ENCODE measurements at places on chromosomes 5 and 9.
A peak's percentile ranks its signal among the peaks of the same experiment; 100 is the strongest.

DNA sequence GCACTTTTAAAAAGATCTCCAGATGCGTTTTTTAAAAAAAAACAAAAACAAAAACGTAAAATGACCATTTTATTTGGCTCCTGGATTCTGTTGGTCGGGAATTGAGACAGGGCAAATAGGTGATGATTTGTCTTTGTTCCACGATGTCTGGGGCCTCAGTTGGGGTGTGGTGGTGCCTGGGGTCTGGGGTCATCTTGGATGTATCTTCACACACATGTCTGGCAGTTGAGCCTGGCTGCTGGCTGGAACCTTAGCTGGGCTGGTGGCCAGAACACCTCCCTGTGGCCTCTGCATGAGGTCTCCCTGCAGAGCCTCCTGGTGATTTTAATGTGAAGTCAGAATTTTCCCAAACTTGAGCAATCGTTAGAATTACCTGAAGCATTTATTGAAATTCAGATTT is 42.5 kb upstream of the BASP1 start:
- DNase-seq, result no peak

DNA sequence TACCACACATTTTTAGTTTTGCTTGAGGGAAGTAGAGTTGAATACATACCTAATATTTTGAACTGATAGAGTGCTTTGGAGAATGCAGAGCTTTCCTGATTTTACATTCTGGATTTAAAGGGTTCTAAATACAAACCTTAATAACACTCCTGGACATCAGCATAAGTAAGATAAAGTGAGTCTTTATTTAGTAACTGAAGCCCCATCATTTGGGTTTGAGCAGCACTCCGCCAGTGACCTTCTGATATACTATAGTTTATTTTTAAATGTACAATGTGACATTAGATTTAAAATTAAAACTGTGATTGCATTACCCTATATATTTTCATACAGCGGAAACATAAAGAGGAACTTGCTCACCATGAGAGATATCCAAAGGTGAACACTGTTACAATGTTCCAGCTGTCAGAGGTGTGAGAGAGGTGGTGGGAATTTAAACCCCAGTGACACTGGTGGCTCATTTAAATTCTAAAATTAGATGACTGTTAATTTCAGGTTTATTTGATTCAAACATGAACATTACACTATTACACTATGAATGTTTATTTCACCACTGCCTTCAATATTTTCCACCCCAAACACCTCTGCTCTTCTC is 203.0 kb upstream of the PCSK5 start:
- DNase-seq, result no peak

DNA sequence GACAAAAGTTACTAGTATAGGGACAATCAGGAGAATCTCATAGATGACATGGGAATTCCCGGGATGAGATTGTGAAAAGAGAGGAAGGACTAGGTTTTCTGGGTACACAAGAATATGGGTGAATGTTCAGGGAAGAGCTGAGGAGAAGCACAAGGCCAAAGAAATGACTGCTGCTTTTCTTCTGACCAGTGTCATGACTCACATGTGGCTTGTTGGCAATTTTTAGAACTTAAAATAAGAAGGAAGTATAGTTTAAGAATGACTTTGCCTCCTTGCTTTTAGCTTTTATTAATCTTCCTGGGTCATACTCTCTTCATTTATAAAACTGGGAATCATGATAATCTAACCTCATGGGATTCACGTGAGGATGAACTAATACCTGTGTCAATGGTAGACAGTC is 652.4 kb upstream of the MEF2C start:
- peak; percentile 20 for DNase-seq

GRCh38 chr9:114900942-114901802 is 29.2 kb downstream of the TNFSF8 start:
- no peak for DNase-seq

DNA sequence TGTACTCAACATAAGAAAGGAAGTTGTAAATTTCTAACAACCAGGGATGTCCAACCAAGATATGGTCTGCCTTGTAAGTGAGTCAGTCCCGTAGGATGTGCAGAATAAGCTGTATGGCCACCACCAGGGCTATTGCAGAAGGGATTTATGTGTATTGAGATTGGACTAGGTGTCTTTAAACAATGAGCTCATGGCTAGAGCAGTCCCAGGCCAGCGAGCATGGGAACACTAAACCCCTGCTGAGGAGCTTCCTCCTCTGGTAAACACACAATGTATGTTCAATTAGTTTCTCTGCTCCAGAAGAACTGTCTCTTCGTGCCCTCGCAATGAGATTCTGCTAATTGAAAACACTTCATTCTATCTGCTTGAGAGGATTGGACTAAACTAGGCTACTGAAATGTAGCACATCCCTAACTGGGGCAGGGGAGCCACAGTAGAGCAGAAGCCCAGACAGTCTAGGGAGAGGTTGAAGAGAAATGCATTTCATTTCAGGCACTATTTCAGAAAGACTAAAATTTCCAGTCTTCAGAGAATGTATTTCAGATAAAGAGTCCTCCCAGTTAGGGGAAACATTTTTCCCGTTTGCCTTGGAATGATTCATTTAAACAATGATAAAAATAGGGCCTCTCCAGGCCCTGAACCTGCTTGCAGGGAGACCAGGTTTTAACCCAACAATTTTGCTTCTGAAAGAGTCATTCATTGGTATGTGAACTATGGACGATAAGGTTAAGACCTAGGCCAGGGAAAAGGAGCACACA is 154.7 kb downstream of the FAM114A2 start:
- DNase-seq, result no peak

DNA sequence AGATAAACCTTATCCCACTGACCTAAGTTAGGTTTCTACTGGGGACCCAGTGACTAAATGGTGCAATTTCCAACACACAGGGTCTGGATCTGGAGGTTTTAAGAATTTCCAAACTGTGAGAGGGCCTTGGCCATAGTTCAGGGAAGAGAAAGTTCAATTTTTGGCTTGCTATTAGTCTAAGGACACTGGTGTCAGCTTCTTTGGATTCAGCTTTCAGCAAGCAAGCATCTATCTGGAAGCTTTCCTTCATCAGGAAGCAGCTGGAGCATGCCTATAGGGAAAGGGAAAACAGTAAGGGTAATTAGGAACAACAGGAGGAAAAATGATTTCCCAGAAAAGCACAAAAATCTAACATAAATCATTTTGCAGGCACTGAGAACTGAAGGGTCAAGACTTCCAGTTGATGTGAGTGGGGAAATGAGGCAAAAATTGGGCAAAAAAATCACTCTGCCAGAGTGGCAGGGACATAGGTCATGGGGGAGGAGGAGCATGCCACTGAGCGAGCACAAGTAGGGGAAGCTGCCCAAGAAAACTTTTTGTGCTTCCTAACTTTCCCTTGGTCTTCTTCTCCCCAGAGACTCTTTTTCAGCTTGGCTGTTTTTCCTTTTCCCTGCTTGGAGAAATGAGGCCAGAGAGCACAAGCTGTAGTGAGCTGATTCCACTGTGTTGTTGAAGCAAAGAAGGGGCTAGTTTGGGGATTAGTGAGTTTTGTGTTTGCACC is 299.6 kb downstream of the FGF10 start:
- no peak for DNase-seq

- no peak for DNase-seq
These were observed 29.5 kb downstream of the SH3PXD2B start for GRCh38 chr5:172424808-172425207.

DNA sequence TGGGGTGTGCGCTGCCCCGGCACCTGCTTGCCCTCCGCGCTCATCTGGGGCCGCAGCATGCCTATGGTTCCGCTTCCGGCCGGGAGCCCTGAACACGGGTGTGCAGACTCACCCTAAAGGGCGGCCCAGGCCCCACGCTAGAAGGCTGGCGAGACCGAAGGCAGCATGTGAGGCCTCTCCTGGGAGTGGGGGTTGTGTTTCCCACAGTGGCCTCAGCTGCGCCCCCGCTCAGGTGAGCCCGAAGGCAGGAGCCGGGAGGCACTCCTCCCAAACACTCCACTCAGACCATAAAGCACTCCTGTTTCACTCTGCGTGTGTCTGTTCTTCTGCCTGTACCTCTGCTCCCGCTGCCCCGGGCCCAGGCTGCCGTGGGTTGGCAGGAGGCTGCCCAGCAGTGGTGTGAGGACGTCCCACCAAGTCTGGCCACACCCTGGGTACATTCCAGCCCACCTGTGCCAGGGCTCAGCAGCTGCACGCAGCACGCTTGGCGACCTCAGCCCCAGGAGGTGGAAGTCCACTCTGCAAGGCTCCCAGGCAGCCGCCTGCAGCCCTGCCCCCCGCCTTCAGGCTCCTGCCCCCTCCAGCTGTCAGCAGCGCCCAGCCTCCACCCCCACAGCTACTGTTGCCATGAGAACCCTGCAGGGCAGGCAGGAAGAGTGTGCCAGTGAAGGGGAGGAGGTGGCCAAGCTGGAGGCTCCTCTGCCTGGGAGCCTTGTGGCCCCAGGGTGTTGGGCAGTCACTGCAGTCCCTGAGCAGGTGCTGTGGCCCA is 1.2 kb upstream of the AJM1 start:
- no peak for DNase-seq

GRCh38 chr5:139474890-139475791 is 4.3 kb downstream of the SMIM33 start:
- peak; percentile 70 for DNase-seq

DNA sequence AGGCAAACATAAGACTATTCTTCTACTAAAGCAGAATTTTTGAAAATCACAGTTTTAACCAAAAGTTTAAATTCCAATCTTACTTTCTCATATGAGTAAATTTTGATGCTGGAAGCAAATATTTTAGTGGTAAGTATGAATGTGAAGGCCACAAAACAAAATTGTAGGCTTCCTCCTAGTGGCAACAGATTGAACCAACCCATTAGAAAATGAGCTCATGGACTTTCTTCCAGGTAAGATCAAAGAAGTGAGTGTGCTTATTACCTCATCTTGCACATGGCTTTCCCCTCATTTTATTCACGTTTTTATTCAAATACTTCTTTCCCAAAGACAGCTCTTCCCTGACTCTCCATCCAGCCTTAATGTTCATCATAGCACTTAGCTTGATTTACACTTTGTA is 16.5 kb upstream of the RLN2 start:
- no peak for DNase-seq

DNA sequence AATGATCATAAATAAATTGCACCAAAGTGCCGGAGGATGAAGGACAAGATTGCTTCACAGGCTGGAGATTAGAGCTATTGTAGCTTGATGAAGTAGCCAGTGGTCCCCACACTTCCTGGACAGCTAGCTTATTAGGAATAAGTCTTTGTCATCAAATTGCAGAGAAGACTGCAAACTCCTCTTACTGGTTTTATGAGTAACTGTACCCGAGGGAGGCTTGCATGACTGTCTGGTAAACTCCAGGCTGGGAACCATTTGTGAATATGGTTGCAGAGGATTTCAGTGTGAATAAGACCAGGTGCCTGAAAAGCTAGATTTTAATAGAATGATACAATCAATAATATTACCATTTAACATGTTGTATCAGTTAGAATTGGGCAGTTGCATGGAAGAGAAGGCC is 36.5 kb upstream of the SEMA5A start:
- DNase-seq, result no peak

- no peak for DNase-seq
These were observed 76.6 kb upstream of the NR4A3 start for GRCh38 chr9:99745085-99745484.

- no peak for DNase-seq
These were observed 27.7 kb downstream of the MLLT3 start for GRCh38 chr9:20594608-20595007.

GRCh38 chr5:92544596-92544995 is 1036.4 kb downstream of the NR2F1-AS1 start:
- no peak for DNase-seq

DNA sequence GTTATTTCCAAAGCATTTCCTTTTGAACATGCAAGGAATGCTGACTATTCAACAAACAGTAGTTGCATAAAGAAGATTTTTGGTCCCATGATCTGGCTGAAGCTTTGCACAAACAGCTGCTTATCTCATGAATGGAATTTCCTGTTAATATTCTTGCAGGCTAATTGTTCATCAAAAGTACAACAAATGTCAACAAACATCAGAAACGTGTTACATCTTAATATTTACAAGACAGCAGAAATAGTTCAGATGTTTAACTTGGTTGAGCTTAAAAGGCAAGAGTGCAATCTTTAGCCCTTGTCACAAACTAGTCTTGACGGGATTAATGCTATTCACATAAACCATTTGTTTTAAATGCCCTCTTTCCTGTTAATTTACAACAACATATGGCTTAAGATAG is 47.9 kb upstream of the BASP1 start:
- no peak for DNase-seq

GRCh38 chr5:145521066-145521465 is 314.1 kb downstream of the PRELID2 start:
- DNase-seq, result no peak

DNA sequence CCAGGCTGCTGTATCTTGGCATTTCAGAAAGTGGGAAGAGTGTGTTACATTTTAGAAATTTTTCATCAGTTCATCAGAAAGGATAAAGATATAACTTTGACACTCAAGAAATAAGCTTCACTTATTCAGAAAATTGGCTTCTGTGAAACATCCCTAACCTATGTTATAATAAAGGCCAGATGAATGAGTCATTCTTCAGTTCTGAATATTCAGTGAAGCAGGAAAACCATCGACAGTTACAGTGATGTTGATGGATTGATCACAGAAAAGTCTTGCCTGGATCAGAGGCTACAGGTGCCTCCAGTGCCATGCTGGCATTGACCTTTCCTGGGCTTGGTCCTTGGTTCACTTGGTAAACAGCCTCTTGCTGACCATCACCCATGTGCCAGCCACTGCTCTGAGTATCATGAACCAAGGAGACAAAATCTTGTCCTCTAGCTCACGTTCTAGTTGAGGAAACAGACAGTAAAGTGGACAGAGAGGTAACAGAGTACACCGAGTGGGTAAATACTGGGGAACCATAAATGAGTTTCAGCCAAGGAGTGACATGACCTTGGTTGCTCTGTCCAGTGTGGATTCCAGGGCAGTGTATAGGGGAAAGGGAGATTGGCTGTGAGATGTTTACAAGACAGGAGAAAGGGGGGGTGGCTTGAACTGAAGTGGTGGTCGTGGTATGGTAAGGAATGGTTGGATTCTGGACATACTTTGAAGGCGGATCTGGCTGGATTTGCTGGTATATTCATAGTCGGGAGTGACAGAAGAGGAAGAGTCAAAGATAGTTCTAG is 98.6 kb downstream of the AMBP start:
- no peak for DNase-seq

DNA sequence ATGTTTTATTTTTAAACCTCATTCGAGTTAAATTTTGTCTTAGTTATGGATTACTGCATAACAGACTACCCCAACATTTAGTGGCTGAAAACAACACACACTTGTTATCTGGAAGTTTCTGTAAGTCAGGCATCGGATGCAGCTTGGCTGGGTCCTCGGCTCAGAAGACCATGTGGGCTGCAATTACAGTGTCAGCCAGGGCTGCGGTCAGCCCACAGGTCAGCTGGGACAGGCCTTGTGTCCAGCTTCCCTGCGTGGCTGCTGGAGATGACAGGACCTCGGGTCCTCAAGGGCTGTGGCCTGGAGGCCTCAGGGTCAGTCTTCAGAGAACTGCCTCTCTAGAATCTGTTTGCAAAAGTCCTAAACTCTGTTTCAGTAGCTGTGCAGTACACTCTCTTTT is 219.0 kb upstream of the IRX1 start:
- DNase-seq, result no peak

GRCh38 chr9:95217936-95218335 is 99.6 kb downstream of the FANCC start:
- DNase-seq, result no peak

Data from CD14-positive monocyte (primary cell).